BJ (cell line): ENCODE measurements at places on chromosomes 4 and X. TPM values are rescaled to one million over a fixed set of nuclear protein-coding genes. Genes with fewer than 3 reads are reported as not detected.

DNA sequence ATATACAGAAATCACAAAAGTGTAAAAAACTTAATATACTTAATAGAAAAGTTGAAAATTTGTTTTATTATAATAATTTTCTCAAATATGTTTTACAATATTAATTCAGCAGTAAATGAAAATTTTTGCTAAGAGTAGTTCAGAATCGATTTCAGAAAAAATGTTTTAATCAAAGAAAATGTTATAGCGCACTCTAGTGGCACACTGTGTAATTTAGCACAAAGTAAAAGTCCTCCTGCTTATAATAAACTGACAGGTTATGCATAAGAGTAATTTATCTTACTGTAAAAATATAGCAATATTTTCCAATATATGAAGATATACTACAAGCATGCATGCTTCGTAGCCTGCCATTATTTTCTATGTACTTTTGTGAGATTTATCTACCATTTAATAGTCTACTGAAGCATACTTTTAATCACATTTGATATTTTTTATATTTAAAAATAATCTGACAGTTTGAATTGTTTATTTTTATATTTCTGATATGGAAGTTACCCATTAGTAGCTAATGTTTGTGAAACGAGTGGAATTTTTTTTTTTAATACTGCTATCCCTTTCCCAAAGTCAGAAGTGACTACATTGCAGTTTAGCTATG is 217.9 kb upstream of the KLHL4 start:
- DNase-seq = no peak

DSPP gene
- not detected in 2 replicates for polyA plus RNA-seq

DGKK gene
- not detected in 2 replicates for polyA plus RNA-seq

GRCh38 chr4:126627255-126627654 is 1005.5 kb upstream of the INTU start:
- DNase-seq = no peak

DNA sequence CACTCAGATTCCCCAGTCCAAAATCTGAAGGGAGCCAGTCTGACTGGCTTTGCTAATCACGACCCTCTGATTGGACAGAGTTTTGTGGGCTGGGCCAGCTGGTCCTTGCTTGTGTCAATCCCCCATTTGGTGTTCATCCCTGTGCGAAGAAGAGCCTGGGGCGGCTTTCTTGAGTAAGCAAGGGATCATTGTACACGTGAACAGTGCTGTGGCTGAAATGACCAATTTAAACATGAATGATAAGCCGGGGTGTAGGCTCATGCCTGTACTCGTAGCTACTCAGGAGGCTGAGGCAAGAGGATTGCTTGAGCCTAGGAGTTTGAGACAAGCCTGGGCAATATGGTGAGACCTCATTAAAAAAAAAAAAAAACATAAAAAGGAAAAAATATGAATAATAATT is 379.1 kb downstream of the RAPGEF2 start:
- no peak for DNase-seq
